ENCODE measurements at places on chromosomes 7 and 10.

GRCh38 chr7:43220250-43220649, 107.8 kb downstream of the HECW1 start:
- DNase-seq: peak; percentile 31

DNA sequence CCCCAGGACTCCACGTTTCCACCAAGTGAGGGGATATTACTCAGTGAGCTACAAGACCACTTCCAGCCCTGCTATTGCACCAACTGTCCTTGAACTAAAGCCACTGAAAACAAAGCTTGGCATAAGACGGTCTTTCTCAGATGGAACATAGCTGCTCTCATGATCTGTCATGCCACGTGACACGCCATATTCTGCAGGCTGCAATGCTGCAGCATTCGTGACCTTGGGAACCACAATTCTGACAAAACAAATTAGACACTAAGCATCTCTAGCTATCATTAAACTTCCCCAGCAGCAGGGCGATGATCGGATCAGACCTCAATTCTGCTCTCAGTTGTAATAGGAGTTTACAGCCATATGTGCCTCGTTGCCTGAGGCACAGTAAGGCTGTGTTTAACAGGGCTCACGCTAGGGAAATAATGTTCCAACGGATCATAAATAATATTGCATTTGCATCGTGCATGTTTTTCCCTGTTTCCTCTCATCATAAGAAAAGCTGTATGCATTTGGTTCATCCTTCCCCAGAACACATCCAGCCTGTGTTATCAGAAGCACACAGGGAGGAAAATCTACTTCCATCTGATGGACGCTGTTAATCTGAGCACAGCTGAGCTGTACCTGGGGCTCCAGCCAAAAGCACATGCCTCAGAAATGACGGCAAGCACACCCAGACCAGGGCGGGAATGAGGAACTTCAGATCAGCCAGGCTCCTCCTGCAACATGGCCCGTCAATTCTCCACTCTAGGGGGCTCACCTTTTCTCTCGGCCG, 38.6 kb upstream of the CNPY1 start:
- DNase-seq: peak; percentile 50

DNA sequence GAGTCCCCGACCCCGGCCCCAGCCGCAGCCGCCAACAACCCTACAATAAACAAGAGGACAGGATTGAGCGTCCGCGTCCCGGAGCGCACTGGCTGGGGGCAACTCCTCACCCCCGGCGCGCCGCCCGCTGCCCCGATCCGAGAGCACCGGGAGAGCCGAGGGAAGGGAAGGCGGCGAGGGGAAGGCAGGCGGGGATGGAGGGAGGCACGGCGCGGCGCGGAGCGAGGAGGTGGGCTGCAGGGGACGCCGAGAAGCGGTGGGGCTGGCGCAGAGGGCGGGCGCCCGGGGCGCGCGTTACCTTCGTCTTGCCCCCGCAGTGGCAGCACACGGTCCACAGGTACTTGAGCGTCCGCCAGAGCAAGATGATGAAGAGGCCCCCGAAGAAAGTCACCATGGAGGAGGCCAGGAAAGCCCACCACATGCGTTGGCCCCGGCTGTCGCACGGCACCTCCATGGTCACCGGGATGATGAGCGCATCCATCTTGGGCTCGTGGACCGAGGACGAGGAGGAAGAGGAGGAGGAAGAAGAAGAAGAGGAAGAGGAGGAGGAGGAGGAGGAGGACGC, 559 bp downstream of the KCNMA1 start:
- peak; percentile 12 for DNase-seq

- DNase-seq: no peak
These were observed 166.8 kb downstream of the SUGCT start for GRCh38 chr7:40301486-40302068.

DNA sequence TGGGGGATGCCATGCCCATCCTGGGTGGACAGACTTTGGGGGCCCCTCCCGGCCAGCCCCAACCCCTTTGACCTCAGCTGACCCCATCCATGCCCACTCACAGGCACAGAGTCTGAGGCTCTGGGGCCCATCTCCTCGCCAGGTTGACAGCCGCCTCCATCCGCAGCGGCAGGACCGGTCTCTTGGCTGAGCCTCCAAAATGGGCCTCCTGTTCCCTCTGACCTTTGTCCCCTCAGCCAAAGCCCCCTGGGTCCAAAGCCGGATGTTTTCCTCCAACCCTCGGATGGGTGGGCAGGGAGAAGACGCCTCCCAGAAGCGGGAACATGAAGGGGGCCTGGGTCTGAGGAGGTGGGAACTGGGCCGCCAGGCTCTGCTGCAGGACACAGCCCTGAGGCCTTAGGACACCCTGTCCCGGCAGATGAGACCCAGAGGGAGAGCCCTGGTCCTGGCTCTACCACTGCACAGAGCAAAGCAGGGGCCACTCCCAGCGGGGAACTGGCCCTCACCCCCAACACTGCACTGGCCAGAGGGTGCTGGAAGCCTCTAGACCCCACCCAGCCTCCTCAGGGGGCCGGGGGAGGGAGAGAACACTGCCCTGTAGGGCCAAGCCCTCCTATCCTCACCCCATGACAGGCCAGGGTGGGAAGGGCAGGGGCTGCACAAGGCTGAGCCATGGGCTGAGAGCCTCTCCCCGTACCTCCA, 12.6 kb downstream of the PDGFA start:
- no peak for DNase-seq

DNA sequence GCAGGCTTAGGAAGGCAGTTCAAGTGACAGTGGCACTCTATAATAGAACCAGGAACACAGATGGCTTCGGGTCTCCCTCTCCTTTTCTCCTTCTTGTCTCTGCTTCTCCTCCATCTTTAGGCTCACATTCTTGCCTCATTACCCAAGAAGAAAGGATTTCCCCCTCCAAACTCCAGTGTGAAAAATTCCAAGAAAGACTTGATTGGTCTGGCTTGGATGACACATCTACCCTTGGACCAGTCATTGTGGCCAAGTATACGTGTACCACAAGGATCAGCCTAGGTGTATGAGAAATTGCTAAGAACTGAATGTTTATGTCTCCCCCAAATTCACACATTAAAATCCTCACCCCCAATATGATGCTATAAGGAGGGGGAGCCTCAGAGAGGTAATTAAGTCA, 53.9 kb downstream of the PRTFDC1 start:
- DNase-seq: no peak

GRCh38 chr10:43728425-43728824, 79.7 kb upstream of the ZNF32 start:
- DNase-seq: no peak

GRCh38 chr7:512146-512510, 7.5 kb downstream of the PDGFA start:
- DNase-seq: no peak

DNA sequence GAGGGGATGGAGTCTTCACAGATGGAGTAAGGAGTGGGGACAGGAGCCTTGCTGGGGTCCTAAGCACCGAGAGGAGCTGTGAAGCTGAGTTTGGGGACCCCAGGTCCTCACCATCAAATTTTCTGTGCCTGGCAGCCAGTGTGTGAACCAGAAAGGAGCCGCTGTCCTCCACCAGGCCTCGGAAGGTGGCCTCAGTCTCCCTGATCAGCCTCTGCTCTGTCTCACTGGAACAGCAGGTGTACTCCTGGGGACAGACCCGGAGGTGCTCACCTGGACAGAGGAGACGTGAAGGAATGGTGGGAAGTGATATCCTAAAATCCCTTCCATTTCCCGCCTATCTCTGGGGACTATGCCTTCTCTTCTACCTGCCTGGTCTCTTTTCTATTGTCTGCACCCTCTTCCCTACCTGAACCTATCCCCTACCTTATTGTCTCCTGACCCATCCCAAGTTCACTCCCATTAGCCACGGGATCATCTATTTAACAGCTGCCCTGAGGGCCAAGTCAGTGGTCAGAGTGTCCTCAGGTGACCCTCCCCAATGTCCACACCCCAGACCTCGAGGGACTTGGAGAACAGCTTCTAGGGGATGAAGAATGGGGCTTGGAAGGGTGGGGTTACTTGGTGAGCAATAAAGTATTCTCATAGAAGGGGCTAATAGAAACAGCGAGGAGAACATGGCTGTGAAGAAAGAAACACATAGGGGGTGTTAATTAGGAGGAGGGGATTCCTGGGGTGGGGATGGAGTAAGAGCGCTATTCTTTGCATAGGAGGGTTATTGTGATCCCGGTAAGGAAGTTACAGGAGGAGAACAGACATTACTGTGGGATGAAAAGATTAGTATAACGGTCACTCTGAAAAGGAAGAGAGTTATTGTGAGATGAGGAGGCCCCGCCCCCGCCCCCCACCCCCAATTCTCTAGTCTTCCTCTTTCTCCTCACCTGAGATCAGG, 811 bp downstream of the GPC2 start:
- DNase-seq: no peak

- no peak for DNase-seq
These were observed 173.7 kb downstream of the LRMDA start for GRCh38 chr10:75605096-75605495.

- no peak for DNase-seq
These were observed 120.7 kb upstream of the GDF10 start for GRCh38 chr10:47179291-47179647.

DNA sequence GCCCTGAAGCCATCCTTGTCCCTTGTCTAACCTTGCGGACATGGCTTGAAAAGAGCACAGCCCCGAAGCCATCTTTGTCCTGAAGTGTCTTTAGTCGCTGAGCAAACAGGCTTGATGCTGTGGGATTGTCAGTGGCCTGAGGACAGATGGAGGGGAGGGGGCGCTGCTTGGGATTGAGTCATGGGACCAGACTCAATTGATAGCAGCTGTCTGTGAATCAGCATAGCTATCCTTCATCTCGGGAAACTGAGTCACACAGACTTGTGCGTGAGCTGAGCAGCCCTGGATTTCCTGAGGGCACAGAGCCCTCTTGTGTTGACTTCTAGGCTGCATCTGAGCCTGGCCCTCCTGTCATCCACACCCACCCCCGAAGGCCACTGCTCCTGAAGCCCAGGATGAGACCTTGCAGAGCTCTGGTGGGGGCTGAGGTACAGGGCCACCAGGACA, 14.4 kb downstream of the MYO1G start:
- peak; percentile 24 for DNase-seq

All from epithelial cell of esophagus (primary cell).